CD4-positive, alpha-beta T cell (primary cell): ENCODE measurements at places on chromosomes 4 and X. TPM values are rescaled to one million over a fixed set of nuclear protein-coding genes. Genes with fewer than 3 reads are reported as not detected.

DNA sequence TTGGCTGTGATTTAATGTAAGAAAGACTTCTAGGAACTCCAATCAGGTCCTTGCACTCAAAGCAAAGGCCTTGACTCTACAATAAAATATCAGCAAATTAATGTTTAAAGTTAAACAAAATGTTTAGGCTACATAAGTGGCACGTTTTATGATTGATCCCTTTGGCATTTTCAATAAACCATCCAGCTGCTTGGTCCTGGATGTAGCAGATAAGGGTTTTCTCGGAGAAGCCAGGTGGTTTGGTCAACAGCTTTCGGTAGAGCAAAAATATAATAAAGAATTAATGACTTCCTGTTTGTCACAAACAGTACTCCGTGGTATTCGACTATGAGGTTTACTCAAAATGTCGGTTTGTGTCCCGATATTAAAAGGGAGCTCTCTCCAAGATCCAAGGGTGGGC is 95.8 kb downstream of the GEMIN8 start:
- DNase-seq, result no peak

DNA sequence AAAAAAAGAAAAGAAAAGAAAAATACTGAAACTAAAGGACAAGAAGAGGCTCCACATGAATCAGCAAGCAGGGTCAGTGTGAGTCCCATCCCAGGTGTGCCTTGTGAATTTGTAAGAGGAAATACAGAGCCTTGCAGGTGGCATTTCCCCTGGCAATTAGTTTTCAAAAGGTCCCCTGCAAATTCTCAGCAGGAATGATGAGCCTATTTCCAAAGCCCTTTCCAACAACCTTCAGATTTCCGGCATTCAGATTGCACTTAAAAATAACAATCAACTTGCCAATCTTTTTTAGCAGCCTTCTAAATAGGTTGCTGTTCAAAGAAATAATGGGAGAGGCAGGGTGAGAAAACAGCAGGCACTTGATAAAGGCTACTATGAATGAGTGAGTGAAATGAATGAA is 66.4 kb upstream of the OR13H1 start:
- DNase-seq, result no peak

The YIPF7 gene
- not detected for total RNA-seq

DNA sequence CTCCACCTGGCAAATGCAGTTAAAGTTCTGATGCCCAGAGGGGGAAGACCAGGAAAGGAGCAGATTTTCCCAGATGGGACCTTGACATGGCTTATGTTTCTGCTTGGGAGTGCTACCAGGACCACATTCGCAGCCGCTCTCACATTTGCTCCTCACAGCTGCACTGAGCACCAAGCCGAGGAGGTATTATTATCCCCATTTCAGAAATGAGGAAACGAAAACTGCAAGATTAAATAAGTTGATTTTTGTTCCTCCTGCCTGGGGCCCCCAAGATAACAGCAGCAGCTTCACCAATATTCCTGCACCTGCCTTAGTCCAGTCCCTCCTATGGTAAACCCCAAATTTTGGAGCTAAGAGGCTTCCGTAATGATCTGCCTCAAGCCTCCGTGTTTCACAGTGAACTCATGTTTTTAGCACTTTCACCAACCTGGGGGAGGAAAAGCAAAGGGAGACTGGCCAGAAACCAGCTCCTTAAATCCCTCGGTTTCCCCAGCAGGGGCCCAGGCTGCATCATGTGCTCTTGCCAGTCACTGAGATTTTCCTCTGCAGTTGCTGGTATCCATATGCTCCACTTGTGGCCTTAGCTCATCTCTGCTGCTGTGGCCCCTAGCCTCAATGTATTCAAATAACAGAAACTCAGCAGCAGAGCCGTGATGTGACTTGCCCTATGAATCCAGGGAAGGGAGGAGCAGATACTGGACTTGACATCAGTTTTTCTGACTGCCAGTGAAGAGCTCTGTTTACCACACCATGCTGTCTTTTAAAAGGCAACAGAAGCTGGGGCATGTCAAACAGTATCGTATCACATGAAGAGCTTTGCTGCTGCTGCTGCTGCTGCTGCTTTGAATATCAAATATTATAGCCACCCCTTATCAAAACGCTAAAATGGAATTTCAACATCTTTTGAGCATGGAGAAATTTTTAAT is 95.5 kb upstream of the KLHL13 start:
- DNase-seq, result no peak

DNA sequence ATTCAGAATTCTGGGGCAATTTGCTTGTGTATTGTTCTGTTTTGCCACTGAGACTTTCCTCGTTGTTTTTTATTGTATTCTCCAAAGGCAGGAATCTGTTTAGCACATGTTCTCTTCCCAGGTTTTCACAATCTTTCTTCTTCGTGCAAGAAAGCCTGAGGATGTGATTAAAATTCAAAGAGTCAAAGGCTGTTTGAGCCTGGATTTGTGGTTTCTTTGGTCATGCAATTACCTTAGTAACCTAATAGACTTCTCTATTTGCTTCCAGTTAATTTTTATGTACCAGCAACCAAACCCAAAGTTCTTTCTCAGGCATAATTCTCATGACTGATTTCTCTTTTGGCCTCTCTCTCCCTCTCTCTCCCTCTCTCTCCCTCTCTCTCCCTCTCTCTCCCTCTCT is 1420.1 kb upstream of the TENM3 start:
- no peak for DNase-seq

GRCh38 chr4:184843984-184844554 is 18.3 kb upstream of the ACSL1 start:
- no peak for DNase-seq
